ENCODE measurements at places on chromosomes 2 and 18.

- DNase-seq = peak; percentile 9
Measured at GRCh38 chr2:49044350-49045079, 109.8 kb downstream of the FSHR start.

DNA sequence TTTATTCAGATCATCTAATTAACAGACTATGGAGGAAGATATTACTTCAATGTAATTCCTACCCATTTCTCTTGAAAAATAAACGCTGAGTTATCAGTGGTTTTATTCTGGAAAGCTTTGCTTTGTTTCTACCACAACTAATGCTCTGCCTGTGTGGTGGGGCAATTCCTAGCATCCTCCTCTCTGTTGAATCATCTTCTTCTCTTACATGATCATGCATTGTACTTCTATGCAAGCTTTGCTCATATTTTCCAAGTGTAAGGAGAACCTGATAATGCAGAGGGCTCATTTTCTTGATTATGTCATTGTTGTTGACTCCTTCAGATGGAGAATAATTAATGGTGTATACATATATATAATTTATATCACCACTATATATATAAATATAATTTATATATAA is 46.7 kb downstream of the CCDC195 start:
- no peak for DNase-seq

GRCh38 chr2:135916207-135916606 is 40.0 kb upstream of the MCM6 start:
- DNase-seq = peak; percentile 66

GRCh38 chr18:54261894-54262293 is 7.4 kb upstream of the POLI start:
- no peak for DNase-seq

- DNase-seq = no peak
Measured at GRCh38 chr18:51049137-51049536, 19.1 kb downstream of the SMAD4 start.

DNA sequence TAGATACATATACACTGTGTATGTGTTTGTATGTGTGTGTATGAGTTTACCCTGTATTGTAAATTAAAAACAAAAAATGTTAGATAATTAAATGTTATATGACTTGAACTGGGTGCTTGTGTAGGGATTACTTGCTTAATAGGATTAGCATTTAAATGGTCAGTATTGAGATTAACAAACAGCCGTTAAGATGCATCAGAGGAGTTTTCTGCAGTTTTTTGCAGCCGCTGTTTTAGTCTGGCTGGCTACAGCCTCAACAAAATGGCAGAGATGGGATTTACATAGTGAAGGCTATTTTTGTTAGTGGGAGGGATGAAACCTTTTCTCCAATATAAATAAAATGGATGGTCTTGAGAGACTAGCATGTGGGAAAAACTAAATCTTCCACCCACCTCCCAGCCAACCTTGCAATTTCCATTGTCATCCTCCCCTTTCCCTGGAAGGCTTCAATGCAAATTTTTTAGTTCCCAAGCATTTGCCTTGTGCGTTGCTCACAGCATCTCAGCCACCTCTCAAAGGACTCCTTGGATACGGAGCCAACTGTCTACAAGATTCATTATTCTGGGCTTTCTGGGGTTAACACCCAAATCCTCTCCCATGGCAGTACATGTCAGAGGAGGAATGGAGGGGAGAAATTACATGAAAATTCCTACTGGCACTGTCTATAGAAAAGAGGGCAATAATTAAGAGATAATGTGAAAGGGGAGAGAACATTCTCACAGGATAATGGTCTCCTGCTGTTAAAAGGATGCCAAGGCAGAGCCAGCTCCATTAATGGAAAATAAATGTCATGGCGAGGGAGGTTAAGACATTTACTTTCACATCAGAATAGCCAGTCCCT is 351.9 kb downstream of the CDH2 start:
- DNase-seq = no peak

GRCh38 chr2:234964631-234965461 is 13.0 kb downstream of the SH3BP4 start:
- DNase-seq = no peak

- peak; percentile 77 for DNase-seq
Measured at GRCh38 chr2:73063909-73064875, 7.3 kb downstream of the SFXN5 start.

- no peak for DNase-seq
Measured at GRCh38 chr2:7825591-7826312, 856.1 kb upstream of the ID2 start.

GRCh38 chr2:47339745-47340541 is 63.0 kb upstream of the MSH2 start:
- DNase-seq = peak; percentile 15

DNA sequence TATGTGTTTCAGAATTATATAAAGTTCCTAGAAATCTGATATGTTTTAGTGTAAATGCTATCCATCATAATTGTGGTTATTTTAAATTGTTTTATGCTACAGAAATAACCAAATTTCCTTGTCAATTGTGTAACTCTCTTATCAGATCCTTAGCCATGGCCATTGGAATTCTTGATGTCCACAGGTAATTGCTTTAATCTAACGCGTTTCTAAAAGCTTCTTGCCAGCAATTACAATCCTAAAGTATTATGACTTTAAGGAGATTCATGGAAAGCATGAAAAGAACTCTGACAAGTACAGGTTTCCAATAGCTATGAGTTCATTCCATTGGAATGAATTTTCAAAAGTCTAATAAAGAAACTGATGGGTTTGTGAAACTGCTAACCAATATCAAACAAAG is 472.1 kb downstream of the ERBB4 start:
- no peak for DNase-seq

DNA sequence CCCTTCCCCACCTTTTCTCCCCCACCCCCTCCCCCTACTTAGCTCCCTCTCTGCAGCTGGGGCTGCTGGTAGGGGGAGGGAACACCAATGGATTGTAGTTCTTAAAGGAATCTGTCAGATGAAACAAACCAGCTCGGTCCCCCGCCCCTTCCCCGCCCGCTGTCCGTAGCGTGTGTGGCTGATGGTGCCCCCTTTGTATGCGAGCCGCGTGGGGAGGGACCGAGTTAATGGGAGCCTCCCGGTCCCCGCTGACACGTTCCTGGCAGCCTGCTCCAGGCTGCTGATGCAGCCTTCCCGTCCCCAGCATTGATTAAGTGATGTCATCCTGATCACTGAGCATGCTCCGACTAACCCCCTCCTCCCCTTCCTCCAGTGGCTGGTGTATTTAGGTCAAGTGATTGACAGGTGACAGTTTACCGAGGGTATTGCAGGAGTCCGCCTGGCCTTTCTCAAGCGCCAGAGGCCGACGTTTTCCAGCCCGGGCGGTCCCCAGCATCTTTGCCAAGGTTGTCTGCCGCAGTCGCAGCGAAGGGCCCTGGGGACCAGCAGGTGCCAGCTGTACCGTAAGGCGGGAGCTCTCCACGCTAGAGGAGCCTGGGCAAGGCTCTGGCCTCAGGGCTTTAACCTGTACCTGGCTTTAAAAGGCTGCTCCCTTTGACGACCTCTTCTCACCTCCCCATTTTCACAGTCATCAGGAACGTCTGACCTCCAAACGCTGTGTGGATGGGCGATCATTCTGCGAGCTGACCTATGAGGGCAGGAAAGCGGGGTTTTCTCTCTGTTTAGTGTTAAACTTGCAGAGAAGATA is 1.8 kb downstream of the KIF5C start:
- no peak for DNase-seq

- no peak for DNase-seq
Measured at GRCh38 chr2:42916324-42916723, 123.9 kb upstream of the HAAO start.

DNA sequence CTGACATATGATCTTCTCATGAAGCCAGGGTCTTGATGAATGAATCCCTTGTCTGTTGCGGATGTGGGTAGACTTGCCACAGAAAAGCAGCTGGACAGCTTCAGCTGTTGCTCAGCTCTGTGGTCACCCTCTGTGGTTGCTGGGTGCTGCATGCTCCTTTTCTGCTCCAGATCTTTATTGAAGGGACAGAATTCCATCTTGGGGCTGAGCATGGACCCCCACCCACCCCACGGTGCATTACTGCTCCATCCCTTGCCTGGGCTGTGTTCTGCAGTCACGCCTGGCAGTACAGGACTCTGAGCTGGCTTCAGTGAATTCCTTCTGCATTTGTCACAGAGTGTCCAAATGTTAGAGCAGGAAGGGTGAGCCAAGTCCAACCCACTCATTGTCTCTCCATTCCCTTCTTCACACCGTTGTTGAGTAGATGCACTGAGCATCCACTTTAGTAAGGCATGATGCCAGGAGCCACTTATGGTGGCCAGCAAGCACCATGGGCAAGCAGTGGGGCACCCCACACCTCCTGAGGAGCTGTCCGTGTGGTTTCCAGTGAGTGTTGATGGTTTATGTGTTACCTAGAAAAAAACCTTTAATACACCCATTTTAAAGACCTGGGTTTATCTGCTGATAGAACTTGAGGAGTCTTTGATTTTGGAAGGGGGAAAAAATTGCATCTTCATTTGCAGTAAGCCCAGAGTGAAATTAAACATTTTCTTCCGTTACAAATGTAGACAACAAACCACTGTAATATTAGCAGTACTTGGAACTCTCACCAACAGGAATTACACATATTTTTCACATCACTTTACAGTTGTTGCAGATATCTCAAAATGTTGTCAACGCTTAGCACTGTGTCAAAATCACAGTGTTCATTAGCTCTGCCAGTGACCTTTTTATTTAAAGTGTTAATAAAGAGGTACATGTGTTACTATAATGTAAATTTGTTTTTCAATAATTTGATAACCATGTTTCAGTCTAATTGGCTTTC is 14.7 kb upstream of the ITGB6 start:
- DNase-seq = peak; percentile 65

DNA sequence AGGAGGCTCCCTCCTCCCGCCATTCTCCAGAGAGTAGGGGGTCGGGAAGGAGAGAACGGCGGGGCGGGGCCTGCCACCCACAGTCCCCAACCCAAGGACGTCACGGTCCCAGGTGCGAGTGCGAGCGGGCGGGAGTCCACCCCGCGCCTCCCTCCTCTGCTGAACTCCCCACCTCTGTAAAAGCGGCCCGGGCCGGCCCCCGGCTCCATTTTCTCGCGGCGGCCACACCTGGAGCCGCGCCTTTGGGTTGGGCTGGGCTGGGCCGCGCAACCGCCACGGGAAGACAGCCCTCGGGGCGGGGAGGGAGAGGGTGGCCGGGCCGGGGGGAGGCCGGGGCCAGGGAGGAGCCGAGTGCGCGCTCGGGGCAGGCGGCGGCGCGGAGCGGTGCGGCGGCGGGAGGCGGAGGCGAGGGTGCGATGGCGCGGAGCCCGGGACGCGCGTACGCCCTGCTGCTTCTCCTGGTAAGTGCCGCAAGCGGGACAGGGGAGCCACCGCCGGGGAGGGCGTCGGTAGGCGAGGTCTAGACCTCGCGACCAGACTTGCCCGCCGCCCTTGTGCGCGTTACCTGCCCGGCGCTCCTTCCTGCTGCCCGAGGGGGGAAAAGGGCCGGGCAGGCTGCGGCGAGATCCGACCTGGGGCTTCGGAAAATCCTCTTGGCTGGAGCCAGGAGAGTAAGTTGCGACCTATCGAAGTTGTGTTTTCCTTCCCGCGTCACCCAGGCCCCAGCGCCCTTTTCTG is at the start of gene DSG2:
TSS of gene DSG2 (plus strand) at position 342 of the 738 bp plus-strand sequence. CDS start at position 417, 75 bp downstream.
- DNase-seq = peak; percentile 54

DNA sequence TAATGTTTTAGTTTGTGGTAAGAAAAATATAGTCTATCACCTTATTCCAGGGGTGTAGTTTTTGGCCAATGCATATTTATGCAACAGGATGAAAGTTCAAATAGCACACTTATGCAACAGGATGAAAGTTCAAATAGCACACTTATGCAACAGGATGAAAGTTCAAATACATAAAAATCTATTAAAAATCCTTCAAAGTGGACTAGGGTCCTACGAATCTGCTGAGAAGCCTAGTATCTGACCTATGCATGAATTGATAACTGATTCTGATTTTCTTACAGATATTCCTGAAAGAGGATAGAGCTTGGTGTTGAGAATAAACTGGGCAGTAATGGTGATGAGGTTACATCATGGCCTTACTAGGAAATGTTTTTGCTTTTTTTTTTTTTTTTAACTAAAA is 2.8 kb downstream of the PECR start:
- DNase-seq = no peak

- DNase-seq = peak; percentile 46
Measured at GRCh38 chr2:196925051-196925767, 1.3 kb downstream of the PGAP1 start.

DNA sequence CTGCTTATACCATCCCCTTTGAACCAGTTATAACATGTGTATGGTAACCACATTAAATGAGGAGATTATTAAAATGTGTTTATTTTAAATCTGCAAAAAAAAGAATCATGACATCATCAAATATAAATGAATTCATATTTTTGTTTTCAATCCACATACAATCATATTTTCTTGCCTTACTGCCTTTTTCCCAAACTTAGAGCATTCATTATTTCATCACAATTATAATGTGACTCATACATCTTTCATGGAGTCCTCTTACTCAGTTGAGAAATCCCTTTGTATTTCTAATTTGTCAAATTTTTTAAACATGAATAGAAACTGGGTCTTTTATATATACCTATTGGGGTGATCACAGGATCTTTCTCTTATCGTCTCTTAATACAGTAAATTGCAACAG is 909.6 kb downstream of the DSC3 start:
- DNase-seq = no peak
